ENCODE measurements at places on chromosomes 16 and 17. TPM values are rescaled to one million over a fixed set of nuclear protein-coding genes. Genes with fewer than 3 reads are reported as not detected.
A peak's percentile ranks its signal among the peaks of the same experiment; 100 is the strongest.

IRX3 gene
- not detected for total RNA-seq

ALKBH5 gene
- total RNA-seq, result 145 TPM

NT5M gene
- 23.6 TPM for total RNA-seq

TP53TG3B gene
- not detected for total RNA-seq

BMERB1 gene
- total RNA-seq, result not detected

SBK1 gene
- total RNA-seq, result 0.07 TPM

MYH13 gene
- total RNA-seq, result not detected

KREMEN2 gene
- total RNA-seq, result 8.5 TPM

KCNH6 gene
- total RNA-seq, result not detected

GRCh38 chr16:8568231-8568617, 22.1 kb downstream of the TMEM114 start:
- DNase-seq, result peak; percentile 45

GRCh38 chr17:81411305-81411704, 16.0 kb downstream of the BAHCC1 start:
- DNase-seq, result no peak

- no peak for DNase-seq
These were observed 103.8 kb downstream of the TRIM37 start for GRCh38 chr17:59002848-59003247.

GRCh38 chr16:72060405-72060804, 2.6 kb upstream of the HPR start:
- DNase-seq, result no peak

DNA sequence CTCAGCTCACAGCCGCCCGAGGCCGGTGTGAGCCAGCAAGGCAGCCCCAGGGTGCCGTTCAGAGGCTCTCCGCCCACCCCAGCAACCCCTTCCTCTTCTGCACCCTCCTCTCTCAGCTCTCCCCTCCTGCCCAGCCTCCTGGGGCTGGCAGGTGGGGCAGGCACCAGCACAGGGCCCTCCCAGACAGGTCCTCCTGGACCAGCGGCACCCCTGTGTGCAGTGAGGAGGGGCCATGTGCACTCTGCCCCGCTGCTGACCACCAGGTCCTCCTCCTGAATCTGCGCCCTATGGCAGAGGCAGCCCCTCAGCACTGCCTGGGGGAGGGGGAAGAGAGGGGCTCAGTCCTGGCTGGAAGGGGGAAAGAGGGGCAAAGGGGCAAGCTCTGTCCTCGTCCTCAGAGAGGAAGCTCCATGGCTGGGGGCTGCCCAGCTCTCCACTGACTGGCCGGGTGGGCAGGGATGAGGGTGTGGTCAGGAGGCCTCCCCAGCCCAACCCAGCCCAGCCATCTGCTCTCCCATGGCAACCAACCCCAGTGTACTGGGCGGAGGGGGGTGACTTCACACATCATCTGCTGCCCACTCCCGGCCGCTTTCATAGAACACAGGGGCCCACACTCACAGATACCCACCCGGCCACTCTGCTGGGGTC, 5.4 kb upstream of the BCAR1 start:
- no peak for DNase-seq

DNA sequence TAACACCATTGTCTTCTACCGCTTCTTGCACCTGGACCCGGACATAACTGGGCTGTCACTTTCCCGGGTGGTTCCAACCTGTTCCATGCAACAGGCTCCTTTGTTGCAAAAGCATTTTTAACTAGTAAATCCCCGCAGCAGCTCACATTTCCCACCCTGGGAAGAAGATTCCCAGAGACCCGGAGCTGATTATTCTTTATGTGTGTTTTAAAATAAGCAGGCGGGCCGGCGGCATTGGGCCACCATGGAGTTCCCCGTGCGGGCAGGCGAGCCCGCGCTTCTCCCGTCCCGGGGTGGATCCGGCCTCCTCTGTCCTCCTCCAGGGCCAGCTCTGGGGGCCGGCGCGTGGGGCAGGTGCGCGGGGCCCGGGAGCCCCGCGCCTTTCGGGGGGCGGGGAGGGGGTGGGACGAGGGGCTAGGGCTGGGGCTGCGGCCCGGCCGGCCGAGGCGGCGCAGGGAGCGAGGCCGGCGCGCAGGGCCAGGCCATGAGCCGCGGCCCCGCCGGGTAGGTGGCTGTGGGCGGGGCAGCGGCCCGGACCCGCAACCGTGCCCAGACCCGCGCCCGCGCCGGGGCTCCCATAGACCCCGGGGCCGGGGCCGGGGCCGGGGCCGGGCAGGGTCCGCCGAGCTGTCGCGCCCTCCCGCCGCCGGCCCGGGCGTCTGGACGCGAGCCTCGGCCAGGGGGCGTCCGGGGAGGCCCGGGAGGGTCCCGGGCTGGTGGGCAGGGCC, 1.7 kb downstream of the CRAMP1 start:
- peak; percentile 45 for DNase-seq

GRCh38 chr16:727291-727977, 528 bp downstream of the HAGHL start:
- peak; percentile 91 for DNase-seq

GRCh38 chr17:15931394-15931793, 13.5 kb upstream of the ADORA2B start:
- DNase-seq, result no peak

GRCh38 chr17:77857613-77858012, 100.9 kb upstream of the TNRC6C start:
- no peak for DNase-seq

DNA sequence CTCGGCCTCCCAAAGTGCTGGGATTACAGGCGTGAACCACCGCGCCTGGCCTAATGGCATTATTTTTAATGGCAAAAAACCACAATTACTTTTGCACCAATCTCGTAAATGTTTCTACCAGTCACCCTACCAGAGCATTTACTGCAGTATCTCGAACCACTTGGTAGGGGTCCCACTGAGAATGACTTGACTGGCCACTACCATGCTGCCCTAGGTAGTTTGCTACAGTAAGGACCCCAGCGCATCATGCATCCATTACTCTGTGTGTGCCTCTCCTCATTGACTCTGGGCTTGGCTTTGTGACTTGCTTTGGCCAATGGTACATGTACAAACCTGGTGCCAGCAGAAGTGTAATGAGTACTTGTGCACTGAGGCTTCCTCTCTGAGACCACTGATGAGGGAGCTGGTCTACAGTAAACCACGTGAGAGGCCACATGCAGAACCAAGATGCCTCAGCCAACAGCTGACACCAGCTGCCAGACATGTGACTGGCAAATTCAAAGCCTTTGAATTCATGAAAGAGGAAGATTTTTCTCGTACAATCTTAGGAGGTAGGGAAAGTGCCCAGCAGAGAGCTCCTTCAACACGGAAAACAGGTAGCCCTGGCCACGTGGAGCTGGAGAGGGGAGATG, 421.7 kb upstream of the C16orf82 start:
- DNase-seq, result no peak

DNA sequence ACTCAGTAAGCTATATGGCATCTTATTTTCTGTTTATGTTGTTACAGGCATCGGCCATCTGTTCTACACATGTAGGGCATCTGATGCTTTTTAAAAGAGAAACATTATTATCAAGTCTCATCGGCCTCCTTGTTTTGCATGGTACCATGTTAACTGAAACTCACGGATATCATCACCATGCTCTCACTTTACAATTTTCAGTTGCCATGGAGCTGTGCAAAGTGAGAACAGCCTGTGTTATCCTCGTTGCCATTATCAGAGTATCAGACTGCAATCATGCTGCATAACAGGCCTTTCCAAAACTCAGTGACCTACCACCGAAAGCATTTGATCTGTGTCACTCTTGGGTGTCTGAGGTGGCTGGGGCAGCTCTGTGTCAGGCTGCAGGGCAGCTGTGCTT, 110.3 kb downstream of the C17orf67 start:
- DNase-seq, result no peak

- no peak for DNase-seq
These were observed 13.6 kb downstream of the CCDC92B start for GRCh38 chr17:2735896-2736295.

DNA sequence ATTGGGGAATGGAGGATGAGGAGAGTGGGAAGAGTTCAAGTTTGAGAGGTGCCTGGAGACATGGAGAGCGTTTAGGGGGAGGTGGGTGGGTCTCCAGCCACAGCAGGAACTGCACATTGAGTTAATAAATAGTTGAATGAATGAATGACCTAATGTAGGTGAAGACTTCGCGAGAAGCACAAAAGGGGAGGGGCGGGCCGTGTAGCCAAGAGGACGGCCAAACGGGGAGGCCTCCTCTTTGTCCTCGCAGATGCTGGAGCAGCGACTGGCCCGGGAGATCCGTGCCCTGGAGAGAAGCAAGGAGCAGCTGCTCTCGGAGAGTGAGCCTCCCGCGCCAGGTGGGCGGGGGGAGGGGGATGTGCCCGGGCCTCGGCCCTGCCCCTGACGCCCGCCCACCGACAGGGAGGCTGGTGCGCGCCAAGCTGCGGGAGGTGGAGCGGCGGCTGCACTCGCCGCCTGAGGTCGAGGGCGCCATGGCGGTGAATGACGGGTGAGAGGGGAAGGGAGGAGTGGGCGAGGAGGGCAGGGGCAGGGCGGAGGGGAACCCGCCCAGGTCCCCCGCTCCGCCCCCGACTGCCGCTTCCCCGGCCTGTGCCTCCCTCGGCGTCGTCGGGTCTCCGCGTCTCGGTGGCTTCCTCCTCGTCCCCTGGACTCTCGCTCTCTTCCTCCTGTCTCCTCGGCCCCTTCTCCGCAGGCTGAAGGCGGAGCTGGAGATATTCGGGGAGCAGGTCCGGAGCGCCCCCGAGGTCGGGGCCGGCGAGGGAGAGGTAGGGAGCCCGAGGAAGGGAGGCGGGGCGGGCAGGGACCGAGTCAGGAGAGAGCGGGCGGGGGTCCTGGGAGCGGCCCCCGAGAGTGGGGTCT, 12.9 kb downstream of the SYCE1L start:
- peak; percentile 83 for DNase-seq

DNA sequence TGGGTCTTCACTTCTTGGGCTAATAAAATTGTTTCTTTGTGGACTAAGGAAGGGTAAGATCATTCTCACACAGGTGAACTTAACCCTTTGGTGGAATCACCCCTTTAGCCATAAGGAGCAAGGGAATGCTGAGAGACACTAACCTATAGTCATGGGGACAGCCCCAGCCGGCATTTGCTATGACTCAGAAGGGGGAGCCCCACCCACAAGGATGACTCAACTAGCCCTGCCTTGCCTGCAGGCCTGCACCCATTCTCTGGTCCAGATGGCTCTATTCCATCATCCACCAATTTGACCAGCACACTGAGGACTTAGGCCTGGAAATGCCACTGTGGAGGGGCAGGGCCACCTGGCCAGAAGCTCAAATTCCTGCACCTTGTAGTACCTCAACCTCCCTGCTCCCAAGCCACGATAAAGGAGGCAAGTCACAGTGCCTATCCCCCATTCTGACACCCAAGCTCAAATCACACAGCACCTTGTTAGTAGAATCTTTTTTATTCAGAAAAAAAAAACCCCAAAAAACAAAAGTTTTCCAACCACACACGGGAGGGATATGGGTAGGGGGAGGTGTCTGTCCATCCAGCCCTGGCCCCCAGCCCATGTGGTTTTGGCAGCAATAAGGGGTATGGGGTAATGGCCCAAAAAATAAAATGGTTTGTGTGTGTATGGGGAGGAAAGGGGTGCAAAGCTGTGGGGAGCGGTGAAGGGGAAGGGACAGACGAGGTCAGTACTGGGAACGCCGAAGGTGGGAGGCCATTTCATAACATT, 3.0 kb downstream of the PFN1 start:
- DNase-seq, result peak; percentile 83

GRCh38 chr17:34706029-34706428, 126.6 kb downstream of the TMEM132E start:
- peak; percentile 75 for DNase-seq

DNA sequence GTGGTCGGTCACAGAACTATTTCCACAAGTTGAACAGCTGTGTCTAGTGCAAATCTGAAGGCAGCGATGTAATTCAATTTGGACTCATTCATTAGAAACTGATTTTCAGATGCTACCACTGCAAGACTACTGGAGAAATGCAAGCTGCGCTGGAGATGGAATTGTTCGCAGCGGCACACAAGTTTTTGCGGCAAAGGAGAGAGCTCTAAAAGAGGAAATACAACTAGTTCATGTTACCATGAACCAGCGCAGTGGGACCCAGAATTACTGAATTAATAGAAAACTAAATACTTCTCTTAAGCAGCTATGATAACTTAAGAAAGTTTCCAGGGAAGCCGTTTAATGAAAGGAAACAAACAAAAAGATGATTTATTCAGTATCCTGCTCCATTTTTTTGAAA, 1.9 kb downstream of the CREBBP start:
- DNase-seq, result peak; percentile 84

DNA sequence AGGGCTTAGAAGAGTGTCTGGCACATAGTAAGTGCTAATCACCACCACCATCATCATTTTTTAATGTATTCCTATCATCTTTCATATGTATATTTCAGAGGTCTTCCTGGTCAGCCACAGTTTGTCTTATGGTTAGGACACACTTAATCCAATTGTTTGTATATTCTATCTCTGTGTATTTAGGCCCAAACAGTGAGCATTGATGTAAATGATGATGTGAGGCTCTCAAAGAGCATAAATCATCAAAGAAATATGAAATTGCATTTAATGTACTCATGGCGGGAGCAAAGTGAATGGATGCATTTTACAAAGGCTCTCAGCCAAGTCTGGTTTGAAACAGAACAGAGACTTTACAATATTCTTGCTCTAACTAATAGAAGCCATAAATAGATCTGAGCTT, 24.1 kb upstream of the MPHOSPH6 start:
- no peak for DNase-seq

DNA sequence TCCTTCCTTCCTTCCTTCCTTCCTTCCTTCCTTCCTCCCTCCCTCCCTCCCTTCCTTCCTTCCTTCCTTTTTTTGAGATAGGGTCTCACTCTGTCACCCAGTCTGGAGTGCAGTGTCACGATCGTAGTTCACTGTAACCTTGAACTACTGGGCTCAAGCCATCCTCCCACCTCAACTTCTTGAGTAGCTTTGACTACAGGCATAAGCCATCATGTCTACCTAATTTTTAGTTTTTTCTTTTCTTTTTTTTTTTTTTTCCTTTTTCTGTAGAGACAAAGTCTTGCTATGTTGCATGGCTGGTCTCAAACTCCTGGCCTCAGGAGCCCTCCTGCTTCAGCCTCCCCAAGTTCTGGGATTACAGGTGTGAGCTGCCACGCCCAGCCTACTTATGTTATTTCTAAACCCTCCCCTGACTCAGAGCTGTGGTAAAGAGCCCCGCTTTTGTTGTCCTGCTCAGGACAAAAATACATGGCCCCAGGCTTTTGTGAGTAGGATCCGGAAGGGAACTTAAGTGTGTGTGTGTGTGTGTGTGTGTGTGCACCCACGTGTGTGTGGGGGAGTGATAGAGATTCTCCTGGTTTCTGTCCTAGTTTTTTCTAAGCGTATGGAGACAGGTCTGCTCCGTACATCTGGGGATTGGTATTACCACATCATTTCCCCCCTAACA, 67.1 kb downstream of the PRKCB start:
- DNase-seq, result no peak

- peak; percentile 82 for DNase-seq
These were observed 183.0 kb downstream of the FOXL1 start for GRCh38 chr16:86761111-86762031.

GRCh38 chr17:38498353-38498752, 70.1 kb downstream of the ARHGAP23 start:
- no peak for DNase-seq

GRCh38 chr16:77987810-77988209, 34.5 kb upstream of the CLEC3A start:
- DNase-seq, result no peak

DNA sequence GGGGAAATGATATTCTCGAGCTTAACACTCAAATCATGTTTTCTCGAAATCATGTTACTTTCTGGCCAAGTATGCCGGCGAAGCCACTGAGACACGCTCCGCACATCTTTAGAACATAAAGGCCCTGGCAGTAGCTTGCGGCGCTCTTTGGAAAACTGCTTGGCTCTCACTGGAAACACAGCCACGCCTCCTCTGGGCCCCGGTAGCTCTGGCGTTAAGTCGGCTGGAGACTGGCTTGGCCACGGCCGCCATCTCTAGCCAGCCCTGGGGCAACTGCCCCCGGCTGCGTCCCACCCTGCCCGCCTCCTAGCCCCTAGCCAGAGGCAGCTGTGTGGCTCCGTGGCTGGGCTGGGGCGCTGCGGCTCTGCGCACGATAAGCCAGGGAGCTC, 9.2 kb upstream of the BAIAP2 start:
- no peak for DNase-seq
